ENCODE measurements at places on chromosomes 5 and 9.
A peak's percentile ranks its signal among the peaks of the same experiment; 100 is the strongest.

- DNase-seq = no peak
Observed at GRCh38 chr5:1702318-1702717, 97.3 kb downstream of the MRPL36 start.

DNA sequence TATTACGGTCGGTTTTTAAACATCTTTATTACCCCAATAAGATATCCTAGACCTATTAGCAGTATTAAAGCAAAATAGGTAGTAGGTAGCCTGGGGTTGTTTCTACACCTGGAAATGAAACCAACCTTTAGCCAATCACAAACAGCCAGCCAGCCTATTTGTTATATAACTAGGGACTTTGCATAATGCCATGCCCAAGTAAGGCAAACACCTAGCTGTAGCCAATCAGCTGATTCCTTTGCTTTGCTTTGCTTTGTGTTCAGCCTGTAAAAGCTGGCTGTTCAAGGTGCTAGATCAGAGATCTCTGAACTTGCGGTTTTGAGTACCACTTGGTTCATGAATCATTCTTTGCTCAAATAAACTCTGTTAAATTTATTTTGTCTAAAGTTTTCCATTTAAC, 46.5 kb upstream of the SETD9 start:
- no peak for DNase-seq

GRCh38 chr9:33184963-33185362, 17.8 kb upstream of the B4GALT1 start:
- no peak for DNase-seq

- no peak for DNase-seq
Observed at GRCh38 chr9:121709798-121710197, 58.4 kb downstream of the DAB2IP start.

DNA sequence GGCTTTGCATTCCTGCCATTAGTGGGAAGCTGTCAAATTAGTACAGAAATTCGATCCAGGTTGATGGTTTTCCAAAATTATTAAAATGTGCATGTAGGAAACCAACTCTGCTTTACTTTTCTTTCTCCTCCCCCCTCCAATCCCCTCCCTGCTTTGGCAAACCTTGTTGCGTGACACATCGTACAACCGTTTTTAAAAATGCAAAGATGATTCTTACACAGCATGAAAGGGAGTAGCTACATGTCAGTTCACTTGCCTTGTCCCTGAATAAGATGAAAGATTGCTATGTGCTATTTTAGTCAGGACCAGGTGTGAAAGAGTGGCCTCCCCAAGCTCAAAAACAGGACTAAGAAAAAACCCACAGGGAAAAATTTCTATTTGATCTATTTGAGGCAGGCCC, 11.7 kb downstream of the SNCAIP start:
- no peak for DNase-seq

DNA sequence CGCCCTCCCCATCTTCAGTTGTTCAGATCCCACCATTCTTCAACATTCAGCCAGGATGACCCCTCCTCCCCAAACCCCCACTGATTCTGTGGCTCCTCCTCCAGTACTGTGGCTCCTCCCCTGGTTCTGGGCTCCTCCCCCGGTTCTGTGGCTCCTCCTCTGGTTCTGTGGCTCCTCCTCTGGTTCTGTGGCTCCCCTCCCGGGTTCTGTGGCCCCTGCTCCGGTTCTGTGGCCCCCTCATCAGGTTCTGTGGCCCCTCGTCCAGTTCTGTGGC, 32.8 kb downstream of the C5orf15 start:
- DNase-seq = no peak

GRCh38 chr9:129809346-129809745, 6.4 kb downstream of the TOR1B start:
- DNase-seq = no peak

DNA sequence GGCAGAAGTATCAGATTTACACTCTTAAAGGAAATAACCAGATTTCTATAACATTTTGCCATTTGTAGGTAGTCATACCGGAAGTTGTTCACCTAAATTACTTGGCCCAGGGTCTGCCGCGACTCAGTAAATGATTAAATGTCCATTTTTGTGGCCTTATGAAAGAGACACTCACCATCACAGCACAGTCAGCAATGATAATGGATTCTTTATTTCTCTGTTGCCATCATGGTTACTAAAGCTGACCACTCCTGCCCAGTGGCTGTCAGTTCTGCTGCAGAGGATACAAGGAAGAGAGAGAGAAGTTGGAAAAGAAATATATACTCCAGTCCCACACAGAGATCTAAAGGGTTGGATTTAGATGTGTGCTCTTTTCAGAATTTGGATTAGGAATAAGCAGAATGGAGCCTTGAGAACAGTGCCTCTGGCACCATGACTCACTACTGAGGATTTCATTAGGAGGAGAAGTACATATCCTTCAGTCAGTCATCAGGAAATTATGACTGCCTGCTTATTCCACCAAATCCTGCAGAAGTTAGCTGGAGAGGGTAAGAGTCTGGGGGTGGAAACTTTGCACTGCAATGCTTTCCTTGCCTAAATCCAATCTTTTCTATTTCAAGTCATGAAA, 72.8 kb upstream of the EFNA5 start:
- peak; percentile 39 for DNase-seq

DNA sequence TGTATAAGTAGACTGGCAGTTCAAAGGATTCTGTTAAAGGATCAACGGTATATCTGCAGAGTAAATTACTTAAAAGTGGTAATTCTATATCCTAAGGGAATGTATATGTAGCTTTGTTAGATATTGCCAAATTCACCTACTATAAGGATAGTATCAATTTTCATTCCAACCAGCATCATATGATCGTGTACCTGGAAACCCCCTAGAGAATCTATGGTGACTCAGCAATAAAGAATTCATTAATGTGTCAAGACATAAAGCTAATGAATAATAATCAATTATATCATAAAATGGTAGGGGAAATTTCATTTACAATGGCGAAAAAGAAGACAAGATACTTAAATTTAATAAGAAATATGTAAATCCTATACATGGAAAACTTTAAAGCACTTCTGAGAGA, 234.1 kb upstream of the ACTBL2 start:
- DNase-seq = no peak

GRCh38 chr9:134644725-134645606, 3.4 kb downstream of the COL5A1 start:
- DNase-seq = peak; percentile 96

DNA sequence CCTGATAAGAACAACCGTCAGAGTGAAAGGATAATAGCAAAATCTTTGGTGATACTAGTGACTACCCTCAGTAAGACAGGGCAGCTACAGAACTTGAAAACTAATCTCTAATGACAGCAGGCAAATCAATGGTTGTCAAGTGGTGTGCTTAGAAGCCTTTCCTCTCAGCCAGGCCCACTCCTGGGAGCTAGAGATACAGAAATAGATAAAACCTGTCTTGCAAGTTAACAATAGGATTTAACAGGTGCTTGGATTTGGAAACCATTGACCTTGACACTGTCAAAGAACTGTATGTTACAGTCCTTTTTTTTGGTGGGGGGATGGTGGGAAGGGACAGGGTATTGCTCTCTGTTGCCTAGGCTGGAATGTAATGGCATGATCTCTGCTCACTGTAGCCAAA, 118.6 kb downstream of the BASP1 start:
- no peak for DNase-seq

DNA sequence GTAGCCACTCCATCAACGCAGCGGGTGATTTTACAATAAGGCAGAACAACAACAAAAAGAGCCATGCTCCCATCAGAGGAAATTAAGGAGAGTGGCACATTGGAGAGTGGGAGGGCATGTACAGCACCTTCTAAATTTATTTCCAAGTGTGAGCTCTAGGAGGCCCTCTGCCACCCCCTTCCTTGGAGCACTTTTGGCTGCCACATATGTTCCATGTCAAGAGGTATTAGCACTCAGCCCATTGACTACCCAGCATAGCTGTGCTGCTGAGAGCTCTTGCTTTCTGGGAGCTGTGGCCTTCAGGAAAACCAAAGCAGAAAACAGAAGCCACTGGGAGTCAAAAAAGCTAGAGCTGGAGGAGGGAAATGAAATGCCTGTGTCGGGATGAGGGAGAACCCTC, 200.2 kb upstream of the PANK3 start:
- no peak for DNase-seq

DNA sequence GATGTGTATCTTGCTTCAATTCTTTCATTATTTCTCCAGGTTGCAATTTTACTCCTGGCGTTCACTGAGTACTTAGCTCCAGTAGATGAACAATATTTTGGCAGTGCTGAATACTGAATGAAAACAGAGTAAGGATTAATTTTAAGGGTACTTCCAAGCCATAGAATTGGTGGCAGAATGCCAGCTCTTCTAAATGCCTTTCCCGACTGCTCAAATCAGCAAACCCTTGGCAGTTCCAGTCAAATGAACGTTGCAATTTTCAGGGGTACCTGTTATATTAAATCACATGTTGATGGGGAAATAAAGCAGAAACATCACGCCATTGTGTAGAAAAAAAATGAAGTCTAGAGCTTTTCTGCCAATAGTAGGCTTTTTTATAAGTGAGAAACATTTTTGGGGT, 282.4 kb upstream of the RPS23 start:
- DNase-seq = no peak

- no peak for DNase-seq
Observed at GRCh38 chr5:162473041-162473714, 405.6 kb downstream of the GABRG2 start.

GRCh38 chr5:104751969-104752368, 1189.4 kb upstream of the NUDT12 start:
- no peak for DNase-seq

- DNase-seq = no peak
Observed at GRCh38 chr5:64759960-64760660, 8.4 kb downstream of the SREK1IP1 start.

- DNase-seq = no peak
Observed at GRCh38 chr9:124068251-124068650, 56.7 kb downstream of the LHX2 start.

GRCh38 chr9:133187561-133188005, 21.5 kb downstream of the OBP2B start:
- no peak for DNase-seq

GRCh38 chr5:16619136-16619535, 2.3 kb upstream of the RETREG1 start:
- no peak for DNase-seq

DNA sequence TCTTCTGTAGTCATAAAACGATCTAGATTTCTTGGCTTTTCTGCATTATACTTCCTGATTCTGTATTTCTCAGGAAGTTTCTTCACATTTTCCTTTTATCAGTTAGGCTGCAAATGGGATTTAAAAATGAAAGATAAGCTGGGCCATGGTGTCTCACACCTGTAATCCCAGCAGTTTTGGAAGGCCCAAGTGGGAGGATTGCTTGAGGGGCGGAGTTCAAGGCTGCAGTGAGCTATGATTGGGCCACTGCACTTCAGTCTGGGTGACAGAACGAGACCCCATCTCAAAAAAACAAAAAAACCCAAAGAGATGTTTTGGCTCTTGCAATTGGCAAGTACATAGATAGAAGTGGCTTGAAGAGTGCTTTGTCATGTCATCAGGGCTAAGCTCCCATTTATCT, 26.2 kb upstream of the APC start:
- no peak for DNase-seq

GRCh38 chr5:177085985-177086653, 596 bp upstream of the FGFR4 start:
- DNase-seq = no peak

- no peak for DNase-seq
Observed at GRCh38 chr5:160824301-160825001, 27.6 kb downstream of the ATP10B start.

- no peak for DNase-seq
Observed at GRCh38 chr5:90689064-90689463, 130.5 kb downstream of the ADGRV1 start.

All from HS-5 (cell line).